PC-9 (cell line): ENCODE measurements at places on chromosomes 16 and 17. TPM values are rescaled to one million over a fixed set of nuclear protein-coding genes. Genes with fewer than 3 reads are reported as not detected.

SOST gene
- not detected in 2 replicates for total RNA-seq

KIF18B gene
- total RNA-seq = 48.2 and 58.5 TPM in 2 replicates

EPN3 gene
- 15.6 and 22.8 TPM in 2 replicates for total RNA-seq

DNA sequence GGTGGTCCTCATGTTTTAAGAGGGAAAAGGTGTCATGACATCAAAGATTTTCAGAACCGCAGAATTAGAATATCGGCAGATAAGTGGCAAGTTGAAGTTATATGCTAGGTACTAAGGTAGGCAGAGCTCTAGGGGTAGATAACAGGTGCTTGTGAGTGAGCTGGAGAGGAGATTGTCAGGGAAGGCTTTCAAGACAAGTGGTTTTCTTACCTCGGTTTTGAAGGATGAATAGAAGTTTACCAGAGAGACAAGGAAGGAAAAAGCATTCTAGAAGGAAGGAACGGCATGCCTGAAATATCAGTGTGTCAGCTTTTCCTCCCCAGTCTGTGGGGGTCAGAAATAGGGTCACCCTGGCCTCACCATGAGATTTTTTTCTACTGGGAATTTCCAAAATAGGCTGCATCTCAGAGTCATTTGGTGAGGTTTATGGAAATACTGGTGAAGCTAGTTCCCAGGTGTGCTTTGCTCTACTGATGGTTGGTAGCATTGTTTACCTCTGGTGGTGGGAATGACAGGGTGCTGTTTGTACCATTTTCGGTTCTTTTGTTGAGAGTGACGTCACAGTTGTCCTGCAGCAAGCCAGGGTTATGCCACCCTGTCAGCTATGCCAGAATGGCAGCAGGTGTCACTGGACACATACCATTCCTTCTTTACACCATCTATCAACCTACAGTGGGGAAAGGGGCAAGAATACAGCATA is 112.5 kb downstream of the MSI2 start:
- DNase-seq = peak; percentile 47

- DNase-seq = no peak
Observed at GRCh38 chr17:2058586-2059546, 4.0 kb downstream of the HIC1 start.

GRCh38 chr17:79983456-79983855 is 52.2 kb downstream of the TBC1D16 start:
- DNase-seq = no peak

GRCh38 chr17:43660816-43661493 is 767 bp downstream of the MEOX1 start:
- no peak for DNase-seq

DNA sequence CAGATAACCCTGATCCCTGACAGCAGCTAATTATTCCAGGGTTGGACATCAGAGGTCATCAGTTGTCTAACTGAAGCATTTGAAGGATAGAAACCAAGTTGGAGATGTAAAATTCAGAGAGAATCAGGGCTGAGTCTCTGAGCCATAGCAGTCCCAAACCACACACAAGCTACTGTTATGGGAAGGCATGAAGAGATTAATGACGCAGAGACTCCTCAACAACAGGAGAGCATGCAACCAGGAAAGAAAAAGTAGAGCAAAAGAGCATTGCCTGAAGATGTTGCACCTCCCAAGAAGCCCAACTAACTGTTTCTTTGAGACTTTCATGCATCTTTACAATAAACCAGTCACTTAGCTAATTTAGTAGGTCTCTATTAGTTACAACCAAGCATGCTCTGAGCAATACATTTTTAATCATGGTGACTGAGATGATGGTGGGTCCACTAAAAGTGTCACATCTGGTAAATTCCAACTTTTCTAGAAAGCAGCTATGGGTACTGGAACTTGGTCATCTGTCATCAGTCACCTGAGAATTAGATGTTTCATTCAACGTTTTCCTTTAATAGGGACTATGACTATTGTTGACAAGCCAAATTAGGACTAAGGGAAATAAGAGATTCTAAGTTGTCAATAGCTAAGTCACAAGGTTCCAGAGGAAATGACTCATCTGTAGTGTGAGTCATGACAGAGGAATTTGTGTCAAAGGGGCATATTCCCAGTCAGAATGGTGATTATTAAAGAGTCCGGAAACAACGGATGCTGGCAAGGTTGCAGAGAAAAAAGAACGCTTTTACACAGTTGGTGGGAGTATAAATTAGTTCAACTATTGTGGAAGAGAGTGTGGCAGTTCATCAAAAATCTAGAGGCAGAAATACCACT is 239.8 kb downstream of the CHD9NB start:
- no peak for DNase-seq

- no peak for DNase-seq
Observed at GRCh38 chr17:48732688-48733629, 4.4 kb upstream of the HOXB13 start.

DNA sequence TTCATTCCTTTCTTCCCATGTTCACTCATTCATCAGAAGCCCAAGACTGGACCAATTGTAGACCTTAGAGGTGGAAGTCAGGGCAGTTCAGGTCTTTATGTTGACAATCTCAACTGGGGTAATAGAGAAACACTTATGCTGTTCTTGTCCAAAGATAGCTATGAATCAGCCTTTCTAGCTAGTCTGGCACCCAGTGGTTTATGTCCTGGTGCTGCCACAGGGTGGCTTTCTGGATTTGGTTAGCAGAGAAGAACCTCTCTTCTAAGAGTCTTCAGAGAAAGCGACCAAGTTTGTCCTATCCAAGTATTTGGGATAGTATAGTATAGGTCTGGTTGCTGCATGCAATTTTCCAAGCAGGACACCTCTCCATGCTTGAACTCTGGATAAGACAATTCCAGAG is 83.3 kb downstream of the NOG start:
- DNase-seq = no peak

- no peak for DNase-seq
Observed at GRCh38 chr16:75087375-75087979, 29.1 kb downstream of the LDHD start.

- DNase-seq = no peak
Observed at GRCh38 chr16:13314633-13315032, 413.2 kb downstream of the SHISA9 start.

DNA sequence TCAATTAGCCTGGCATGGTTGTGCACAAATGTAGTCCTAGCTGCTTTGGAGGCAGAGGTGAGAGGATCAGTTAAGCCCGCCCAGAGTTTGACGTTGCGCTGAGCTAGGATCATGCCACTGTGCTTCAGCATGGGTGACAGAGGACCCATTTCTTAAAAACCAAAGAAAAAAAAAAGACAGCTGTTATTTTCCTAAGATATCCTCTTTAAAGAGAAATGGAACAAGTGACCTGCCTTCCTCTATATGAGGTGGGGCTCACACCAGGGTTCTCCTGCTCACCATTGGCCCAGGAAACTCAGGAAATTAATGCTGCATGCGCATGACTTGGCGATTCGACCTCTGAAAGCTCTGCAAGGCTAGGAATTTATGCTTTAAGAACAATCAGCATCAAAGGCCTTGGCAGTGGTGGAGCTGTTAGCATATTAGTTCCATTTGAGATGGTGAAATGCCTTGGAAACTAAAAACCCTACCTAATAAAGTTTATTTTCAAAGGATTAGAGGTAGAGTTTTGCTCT is 108.3 kb downstream of the RBFOX1 start:
- DNase-seq = no peak
